ENCODE measurements at places on chromosomes 12 and 14.

DNA sequence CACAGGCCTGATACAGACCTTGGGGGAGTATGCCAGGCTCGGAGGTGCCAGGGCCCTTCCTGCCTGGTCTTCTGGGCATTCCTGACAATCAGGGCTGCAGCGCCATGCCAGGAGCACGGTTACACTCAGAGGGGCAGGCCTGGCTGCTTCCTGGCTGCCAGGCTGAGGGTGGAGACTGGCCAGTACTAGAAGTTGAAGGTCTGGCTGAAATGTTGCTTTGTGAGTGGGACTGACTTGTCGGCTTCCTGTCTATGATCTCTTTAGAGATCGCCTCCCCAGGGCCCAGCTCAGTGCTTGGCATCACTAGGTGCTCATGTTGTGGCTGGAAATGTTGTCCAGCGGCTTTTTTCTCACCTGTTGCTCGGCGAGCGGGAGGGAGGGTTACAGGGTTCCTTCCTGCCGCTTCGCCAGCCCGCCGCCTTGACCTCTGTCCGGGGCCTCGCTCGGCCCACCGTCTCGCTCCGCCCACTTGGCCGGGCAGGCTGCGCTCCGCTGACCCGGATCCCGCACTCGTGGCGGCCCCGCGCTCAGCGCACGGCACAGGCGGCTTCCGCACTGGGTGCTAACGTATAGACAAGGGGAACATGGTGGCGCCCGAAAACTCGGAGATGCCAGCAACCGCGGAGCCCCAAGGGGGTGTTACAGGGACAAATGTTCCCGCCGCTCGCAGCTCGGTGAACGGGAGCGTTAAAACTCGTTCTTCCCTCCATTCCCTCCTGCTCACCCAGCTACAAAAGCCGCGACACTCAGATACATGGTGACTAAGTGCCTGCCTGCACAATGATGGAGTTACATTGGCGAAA is 32.6 kb downstream of the PAPLN start:
- DNase-seq = peak; percentile 7

GRCh38 chr12:15194456-15195368 is 26.5 kb downstream of the RERG start:
- DNase-seq = no peak

DNA sequence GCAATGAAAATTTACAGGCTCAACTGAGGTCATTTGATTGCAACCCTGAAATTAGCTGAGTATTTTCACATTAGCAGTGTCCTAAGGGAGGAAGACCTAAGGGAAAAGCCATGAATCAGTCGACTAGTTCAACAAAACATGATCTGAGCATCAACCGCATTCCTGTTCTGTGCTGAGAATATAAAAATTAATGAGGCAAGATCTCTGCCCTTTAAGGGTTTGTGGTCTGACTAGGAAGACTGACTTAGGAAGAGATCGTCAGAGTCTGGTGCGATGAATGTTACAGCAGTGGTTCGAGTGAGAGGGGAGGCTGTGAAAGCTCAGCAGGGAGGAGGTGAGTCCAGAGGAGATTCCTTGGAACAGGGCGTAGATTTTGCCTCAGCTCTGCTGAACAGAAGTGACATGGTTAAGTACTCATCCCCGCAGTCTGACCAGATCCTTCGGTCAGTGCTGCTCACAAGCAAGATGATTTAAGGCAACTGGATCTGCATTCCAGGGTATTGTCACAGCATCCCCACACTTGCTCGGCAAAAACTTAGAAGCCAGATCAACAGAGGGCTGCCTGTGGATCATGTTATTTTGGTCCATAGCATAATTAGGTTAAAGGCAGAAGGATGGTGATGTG is 49.6 kb downstream of the BMAL2 start:
- DNase-seq = peak; percentile 73

DNA sequence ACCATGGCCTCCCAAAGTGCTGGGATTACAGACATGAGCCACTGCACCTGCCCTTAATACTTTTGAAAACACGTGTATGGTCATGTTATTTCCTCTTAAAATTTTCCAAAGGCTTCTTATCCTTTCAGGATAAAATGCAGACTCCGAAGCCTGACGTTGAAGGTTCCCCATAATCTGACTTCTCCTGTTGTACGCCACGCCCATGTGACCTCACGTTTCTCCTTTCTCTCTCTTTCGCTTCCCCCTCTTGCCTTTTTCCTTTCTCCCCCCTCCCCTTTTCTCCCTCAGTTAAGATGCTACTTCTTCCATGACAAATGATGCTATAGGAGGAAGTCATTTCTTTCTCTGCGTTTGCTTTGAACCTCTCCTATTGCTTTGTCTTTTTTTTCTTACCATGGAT is 266.0 kb downstream of the FBXL14 start:
- DNase-seq = no peak

DNA sequence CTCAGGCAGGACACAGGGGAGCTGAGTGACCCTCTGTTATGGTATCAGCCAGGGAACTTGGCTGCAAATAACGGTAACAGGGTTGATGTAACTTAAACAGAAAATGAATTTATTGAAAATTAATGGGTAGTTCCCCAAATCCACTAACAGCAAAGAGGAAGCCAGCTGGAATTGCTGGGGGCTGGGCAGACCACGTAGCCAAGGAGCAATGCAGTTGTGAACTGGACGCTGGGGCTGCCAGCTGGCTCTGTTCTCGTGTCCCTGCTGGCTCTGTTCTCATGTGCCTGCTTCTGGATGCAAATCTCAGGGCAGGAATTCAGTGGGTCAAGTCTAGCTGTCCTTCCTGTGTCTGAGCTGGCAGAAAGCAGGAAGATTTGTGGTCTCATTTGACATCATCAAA is 1383.3 kb upstream of the TMEM132C start:
- DNase-seq = no peak

DNA sequence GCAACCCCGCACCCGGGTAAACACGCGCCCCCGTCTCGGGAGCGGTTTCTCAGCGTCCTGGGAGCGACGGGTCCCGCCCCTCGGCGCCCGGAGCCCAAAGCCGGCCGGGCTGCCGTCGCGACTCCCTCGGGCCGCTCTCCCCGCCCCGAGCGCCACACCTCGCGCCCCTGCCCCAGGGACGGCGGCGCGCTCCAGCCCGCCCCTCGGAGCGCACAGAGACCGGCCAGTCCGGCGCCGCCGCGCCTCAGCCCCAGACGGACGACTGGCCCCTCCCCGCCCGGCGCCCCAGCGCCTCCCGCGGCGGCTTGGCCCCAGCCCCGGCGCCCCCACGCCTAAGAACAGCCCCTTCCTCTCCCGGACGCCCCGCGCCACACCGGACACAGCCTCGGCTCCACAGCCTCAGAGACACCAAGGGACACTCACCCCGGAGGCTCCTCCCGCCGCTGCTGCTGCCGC is 411 bp downstream of the BTBD7 start:
- DNase-seq = peak; percentile 34

DNA sequence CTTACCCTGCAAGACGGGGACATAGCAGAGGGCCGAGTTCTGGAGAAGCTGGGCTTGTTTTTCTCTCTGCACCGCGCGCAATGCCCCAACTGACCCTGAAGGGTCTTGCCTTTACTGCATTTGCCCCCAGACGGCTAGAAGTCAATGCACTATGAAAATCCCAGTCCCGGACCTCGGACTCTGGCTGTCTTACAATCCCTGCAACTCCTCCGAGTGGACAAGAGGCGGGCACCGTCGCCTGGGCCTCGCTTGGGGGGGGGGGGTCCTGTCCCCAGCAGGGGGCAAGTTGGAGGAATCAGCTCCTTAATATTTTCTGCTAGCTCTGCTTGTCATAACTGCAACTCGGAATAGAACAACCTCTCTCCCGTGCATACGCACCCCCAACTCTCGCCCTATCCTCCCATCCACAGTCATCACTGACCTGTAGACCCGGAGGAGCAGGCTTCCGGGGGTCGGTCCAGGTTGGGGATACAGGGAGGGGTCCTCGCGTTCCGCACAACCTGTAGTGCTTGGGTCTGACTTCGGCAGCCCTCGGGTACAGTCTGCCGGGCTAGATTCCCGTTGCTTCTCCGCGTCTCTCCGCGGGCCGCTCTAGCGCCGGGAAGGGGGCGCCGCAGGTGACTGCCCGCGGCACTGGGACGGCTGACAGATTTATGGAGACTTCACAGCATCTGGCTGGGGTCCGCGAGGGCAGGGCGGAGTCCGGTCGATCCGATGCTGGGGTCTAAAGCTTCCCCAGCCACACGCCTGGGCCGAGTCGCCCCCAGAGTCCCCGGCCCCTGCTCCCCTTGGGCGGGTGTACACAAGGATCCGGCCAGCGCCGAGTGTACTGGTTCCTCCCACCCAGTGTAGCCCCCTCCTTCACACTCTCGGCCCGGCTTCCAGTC is 3.3 kb upstream of the PAX9 start:
- no peak for DNase-seq

- DNase-seq = peak; percentile 99
These were observed 130.7 kb upstream of the HIF1A start for GRCh38 chr14:61564618-61565091.

DNA sequence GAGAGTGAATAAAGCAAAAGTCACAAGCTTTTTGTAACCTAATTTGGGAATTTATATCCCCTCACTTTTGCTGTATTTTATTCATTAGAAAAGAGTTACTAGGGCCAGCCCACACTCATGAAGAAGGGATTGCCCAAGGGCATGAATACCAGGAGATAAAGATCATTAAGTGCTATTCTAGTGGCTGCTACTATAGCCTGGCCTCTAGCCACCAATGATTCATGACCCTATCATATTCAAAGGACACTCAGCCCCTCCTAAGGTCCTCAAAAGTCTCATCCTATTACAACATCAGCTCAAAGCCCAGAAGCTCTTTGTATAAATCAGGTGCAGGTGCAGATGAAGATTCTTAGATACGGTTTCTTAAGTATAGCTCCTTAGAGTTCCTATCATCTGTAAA is 518.1 kb downstream of the TRHDE start:
- DNase-seq = no peak

- peak; percentile 83 for DNase-seq
These were observed 58.8 kb downstream of the TMEM30B start for GRCh38 chr14:61222388-61222787.

DNA sequence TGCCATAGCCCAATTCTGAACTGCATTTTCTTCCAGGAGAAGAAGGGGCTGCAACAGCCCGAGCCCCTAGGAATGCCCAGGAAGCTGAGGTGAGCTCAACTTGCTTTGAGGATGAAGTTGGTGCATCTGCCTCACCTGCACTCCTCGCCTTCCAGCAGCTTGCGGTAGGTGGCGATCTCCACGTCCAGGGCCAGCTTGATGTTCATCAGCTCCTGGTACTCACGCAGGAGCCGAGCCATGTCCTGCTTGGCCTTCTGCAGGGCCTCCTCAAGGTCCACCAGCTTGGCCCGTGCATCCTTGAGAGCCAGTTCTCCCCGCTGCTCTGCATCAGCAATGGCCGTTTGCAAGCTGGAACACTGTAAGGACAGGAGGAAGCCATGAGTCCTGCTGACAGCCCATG is 6.0 kb downstream of the KRT75 start:
- no peak for DNase-seq

GRCh38 chr12:99137124-99137855 is 492.2 kb downstream of the APAF1 start:
- DNase-seq = no peak

All from fibroblast of upper back skin (primary cell).